ENCODE measurements at places on chromosomes 2 and 18.

DNA sequence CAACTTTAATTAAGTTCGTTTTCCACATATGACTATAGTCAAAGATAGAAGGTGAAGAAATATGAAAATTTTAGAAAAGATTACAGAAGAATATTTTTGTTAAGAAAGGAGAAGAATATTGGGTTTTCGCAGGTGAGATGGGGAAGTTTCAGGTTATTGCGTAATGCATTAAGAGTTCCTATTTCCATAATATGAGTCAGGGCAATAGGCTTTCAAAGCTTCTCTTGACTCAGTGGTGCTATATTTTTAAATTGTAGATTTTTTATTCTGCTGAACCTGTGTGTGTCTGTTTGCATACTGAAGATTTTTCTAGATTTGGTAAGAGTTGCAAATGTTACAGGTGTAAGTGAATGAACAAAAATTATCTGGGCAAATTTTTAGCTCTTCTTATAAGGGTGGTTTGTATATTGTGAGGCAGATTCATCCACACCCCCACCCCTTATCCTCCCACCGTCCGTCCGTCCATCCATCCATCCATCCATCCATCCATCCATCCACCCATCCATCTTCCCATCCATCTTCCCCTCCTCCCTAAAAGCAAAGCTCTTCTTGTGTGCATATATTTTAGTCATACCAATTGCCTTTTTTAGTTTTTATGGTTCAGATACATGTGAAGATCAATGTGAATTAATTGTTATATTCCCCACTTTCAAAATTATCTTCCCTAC is 69.6 kb downstream of the MYO1B start:
- DNase-seq = no peak

DNA sequence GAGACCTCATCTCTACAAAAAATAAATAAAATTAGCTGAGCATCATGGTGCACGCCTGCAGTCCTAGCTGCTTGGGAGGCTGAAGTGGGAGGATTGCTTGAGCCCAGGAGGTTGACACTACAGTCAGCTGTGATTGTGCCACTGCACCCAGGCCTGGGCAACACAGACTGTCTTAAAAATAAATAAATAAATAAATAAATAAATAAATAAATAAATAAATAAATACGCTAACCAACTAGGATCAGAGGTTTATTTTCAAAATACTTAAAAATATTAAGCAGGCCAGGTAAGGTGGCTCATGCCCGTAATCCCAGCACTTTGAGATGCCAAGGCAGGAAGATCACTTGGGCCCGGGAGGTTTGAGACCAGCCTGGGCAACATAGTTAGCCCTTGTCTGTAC is 63.6 kb downstream of the KCNG3 start:
- no peak for DNase-seq

DNA sequence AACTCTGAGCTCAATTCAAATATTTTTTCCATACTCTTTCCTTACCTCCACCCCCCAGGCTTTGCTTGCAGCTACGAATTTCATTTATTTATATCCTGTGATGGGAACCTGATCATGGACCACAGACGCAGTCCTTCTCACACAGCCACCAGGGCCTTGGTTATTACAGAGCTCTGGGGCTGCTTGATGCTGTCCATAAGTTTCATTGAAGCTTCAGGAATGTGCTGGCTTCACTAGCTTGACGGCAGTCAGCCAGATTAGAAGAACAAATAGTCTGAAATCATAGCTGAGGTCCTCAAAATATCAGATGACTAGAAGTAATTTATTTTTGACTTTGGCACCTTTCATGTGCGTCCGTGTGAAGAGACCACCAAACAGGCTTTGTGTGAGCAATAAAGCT is 104.9 kb downstream of the VWA3B start:
- no peak for DNase-seq

- DNase-seq = no peak
Observed at GRCh38 chr2:86566821-86567190, 3.6 kb upstream of the CHMP3 start.

- DNase-seq = no peak
Observed at GRCh38 chr2:156394033-156394741, 42.0 kb upstream of the GPD2 start.

DNA sequence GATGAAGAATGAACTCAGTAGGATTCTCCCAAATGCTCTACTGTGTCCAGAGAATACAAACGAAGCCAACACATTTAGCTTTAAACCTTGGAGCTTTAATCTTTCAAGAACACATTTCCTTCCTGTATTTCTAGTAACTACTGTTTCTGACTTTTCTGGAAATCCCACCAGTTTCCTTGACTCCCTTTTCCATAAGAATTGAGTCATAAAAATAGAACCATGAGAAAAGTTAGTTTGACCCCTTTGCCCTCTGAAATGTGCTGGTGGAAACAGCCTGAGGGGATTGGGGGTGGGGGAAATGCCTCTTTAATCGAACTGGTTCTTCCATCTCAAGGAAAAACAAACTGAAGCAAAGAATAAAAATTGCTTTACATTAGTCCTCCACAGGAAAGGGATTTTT is 123.9 kb downstream of the TMEM17 start:
- DNase-seq = no peak

DNA sequence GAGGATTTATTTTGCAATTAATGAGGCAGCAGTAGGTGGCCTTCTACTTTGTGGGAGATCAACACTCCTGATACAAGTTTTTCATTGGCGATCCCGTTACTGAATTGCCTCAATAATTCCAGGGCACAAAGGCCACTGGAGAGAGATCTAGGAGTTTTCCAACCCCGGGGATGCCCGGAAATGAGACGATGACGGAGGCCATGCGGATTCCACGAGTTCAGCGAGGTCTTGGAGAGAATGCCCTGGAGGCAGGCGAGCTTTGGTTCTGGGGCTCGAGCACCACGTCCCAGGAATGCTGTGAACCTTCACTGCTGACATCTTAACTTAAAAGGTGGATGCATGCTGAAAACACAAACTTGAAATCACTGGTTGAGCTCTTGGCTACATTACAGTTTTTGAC is 74.2 kb downstream of the LDLRAD4 start:
- no peak for DNase-seq

GRCh38 chr2:134406311-134406710 is 152.4 kb downstream of the MGAT5 start:
- DNase-seq = no peak

- no peak for DNase-seq
Observed at GRCh38 chr2:105771836-105772235, 27.1 kb downstream of the NCK2 start.

- DNase-seq = peak; percentile 45
Observed at GRCh38 chr18:7940971-7941370, 373.9 kb downstream of the PTPRM start.

- no peak for DNase-seq
Observed at GRCh38 chr2:8550481-8550880, 131.4 kb upstream of the ID2 start.

- DNase-seq = no peak
Observed at GRCh38 chr2:29502460-29502911, 387.3 kb downstream of the CLIP4 start.

DNA sequence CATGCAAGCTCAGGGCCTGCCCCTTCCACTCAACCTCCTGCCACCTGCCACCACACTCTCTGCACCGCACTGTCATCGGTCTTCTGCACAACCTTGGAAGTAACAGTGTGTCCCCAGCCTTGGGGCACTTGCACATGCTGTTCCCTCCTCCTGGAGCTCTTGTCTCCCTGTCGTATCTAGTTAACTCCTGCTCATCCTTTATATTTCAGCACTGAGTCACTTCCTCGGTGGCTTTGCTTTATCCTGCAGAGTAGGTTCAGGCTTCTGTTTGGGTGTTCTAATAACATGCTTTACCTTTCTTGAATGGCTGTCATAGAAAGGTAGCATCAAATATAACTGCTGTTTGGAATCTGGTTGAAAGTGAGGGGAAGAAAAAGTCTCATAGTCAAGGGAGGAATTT is 25.3 kb downstream of the PAX8 start:
- no peak for DNase-seq

GRCh38 chr18:78890388-78890787 is 89.2 kb upstream of the SALL3 start:
- no peak for DNase-seq

All from NCI-H2081 (cell line).